ENCODE measurements at places on chromosomes 13 and 19.
A peak's percentile ranks its signal among the peaks of the same experiment; 100 is the strongest.

DNA sequence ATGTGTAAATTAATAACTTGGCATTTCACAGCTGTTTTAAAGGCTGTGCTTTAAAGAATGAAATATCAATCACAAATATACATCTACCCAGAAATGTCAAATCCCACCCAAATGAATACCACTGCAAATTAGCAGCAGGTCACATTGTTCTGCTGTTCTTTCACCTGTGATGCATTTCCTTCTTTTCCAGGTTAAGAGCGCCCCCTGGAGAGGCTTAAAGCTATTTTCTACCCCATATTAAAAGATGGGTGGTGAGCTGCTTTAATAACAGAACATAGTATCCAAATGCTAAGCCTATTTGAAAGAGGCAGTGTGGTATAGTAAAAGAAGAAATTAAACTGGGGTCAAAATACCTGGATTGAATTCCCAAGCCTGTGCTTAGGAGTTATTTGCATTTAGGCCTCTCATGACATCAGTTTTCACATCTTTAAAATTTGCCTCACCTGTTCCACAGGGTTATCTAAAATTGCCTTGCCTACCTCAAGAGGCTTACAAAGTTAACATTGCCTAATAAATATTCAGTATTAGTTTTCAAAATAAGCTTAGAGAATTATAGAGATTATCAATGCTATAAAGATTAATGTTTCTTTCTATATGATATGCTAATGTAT lies 396.9 kb upstream of the SLITRK5 start:
- no peak for DNase-seq

- DNase-seq = no peak
Observed at GRCh38 chr19:17337675-17338432, 501 bp downstream of the GTPBP3 start.

DNA sequence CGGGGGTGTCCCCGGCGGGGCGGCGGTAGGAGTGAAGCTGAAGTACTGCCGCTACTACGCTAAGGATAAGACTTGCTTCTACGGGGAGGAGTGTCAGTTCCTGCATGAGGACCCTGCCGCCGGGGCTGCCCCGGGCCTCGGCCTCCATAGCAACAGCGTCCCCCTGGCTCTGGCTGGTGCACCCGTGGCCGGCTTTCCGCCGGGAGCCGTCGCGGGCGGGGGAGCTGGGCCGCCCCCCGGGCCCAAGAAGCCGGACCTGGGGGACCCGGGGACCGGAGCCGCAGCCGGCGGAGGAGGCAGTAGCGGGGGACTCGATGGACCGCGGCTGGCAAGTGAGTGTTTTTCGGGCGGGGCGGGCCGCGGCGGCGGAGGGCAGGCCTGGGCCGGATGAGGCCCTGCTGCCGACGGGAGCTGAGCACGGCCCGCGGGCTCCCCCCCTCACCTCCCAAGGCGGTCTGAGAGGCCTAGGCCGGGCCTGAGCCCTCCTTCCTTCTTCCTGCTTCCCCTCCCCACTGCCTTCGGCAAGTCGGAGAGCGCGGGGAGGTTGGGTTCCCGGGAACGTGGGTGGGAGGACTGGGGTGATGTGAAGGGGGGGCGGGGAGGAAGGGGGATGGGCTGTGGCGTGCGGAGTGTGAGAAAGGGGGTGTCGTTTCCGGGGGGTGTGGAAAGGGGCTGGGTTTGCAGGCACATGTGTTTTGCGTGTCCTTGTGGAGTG lies 568 bp downstream of the PAN3 start:
- DNase-seq = peak; percentile 77

DNA sequence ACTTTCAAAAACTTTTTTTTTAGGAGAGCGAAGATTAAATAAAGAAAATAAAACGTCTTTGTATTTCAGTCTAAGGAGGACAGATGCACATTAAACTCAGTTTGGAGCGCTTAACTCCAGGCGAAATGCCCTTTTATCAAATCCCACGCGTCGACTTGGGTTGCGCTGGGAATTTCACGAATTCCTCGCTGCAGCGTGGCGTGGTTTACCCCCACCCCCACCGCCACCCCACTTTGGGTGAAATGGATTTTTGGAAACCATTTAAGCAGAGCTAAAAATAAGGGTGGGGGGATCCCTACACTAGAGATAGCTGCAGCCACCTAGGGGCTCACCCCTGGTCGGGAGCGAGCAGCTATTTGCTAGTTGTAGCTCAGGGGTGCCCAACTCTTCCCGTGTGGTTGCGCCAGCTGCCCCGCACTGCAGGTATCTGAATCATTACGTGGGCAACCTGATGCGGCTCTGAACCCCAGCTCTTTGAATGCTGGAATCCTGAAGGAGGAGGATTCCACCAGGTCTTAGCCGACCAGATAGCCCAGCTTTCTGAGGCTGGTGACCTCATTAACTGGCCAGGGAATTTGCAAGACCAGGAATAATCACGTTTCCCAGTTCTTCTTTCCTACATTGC lies 6.5 kb upstream of the TSHZ3 start:
- DNase-seq = no peak

DNA sequence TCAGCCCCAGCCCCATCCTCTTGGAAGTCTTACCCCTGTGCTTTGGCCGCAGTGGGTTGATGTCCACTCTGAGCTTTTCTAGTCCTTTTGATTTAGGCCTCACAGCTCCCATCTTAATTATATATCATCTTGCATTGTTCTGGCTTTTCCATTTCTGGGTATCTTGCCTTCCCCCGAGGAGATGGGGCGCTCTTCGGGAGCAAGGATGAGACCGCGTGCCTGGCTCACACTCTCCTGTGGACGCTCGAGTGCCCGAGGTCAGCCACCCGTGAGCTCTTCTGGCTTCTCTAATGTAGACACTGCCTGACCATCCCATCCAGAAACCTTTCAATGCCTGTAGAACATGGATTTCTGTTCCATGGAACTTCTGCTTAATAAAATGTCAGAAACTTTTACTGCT lies 53.5 kb upstream of the GPR183 start:
- DNase-seq = no peak

DNA sequence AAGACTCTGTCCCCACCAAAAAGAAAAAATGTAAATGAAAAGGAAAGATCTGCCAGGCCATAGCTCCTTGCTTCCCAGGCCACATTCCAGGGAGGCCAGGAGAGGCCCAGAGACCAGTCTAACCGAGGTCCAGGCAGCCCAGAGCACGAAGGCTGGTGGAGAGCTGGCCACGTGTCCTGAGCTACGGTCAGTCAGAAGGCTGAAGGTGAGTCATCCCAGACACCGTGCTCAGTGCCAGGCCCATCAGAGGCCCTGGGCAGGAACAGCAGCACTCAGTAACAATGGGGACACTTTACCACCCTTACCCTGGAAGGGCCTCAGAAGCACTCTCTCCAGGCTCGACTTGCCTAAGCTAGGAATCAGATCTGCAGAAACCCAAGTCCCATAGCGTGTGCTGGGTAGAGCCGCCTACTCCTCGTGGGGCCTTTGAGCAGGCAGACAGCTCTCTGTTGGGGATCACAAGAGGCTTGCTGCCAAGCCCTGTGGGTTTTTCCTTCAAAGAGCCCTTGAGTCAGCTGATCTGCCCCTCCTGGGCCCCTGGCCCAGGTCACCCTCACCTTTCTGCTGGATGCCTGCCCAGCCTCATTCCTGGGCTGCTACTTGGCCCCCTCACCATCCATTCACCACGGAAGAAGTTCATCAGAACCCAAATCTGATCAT lies 11.6 kb upstream of the DNMT1 start:
- DNase-seq = no peak

DNA sequence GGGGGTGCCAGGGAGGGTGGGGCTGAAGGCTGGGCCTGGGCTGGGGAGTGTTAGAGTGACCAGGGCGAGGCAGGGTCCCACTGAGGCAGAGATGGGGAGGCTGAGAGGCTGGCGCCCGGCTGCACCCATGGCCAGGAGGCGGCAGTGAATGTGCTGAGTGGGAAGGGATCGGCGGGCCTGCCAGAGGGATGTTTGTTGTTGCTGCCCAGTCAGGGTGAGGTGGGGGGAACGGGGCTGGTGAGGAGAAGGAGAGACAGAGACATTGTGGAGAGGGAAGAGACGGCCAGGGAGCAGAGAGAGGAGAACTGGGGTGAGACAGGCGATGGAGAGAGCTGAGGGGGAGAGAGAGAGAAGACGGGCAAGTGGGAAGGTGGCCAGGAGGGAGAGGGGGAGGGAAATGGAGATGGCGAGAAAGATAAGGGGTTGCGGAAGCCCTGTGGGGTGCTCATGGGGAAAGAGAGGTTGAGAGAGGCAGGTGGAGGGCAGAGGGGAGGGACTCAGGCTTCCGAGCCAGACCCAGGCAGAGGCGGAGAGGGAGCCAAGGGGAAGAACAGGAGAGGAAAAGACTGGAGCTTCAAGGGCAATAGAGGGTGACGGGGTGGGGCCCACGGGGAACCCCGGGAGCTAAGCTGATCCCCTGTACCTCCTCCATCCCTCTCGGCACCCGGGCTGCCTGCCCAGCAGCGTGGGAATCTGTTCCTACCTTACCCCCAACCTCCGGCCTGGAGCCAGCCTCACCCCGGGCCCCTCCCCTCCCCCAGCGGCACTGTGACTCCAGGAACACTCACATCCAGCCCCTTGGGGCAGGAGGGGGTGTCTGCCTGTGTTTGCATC lies 690 bp upstream of the B3GNT8 start:
- DNase-seq = peak; percentile 14

DNA sequence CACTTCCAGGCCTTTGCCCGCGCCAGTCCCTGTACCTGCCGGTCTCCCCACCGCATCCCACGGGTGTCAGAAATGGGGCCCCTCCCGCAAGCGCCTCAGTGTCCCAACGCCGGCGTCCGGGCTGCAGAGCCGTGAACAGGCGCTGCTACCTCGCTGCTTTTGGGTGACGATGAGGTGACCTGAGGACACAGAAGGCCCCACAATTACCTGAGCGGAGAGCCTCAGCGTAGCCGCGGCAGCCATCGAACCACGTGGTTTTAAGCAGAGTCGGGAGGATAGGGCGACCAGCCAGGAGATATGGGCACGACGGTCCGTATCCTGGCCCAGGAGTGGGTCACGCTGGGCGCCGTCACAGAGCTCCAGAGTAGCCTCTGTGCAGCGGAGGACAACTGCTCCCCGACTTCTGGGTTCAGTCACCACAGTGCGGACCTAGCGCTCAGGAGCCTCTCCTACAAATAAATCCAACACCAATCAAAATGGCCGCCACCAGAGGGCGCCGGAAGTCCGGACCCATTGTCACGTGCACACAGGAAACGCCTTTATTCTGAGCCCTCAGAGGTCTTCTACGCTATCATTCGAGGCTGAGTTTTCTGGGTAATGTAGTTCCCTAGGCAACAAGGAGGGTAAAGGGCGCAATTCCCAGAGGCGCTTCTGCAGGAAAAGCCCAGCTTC lies at the start of gene ZNF814:
ZNF814 (minus strand) TSS at position 478 of the 672 bp plus-strand sequence; CDS start at position 243, 235 bp downstream.
- peak; percentile 62 for DNase-seq

DNA sequence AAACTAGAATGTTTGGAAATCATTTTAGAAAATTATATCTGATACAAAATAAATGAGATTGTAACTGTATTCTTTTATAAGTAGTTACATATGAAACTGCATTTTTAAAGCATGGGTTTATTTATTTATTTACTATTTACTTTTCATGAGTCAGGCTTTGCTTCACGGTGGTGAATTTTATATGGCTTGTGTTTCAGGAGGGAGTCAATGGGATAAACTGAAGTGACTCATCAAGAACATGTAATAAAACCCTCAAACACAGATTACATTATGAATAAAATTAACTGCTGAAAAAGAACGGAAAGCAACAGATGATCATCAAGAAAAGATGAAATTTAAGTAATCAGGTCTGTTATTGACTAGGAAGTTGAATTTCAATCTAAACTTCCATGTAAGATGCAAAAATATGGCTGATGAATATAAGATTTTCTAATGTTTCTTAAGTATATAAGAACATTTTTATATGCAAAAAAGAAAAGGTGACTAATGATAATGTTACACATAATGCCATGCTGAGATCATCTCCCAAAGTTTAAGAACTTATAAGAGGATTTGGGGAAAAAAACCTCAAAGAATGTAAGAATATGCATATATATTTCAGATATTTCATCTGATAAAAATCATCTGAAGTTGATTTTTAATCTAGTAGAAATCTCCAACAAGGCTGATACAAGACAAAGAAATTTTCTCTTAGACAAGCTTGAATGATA lies 383.6 kb downstream of the SLITRK1 start:
- no peak for DNase-seq
